Germinal center (tissue), 1 donor: ENCODE measurements at places on chromosomes 11 and 22.

- DNase-seq, result no peak
Measured at GRCh38 chr11:92916299-92916698, 53.2 kb upstream of the MTNR1B start.

GRCh38 chr11:36053281-36053680 lies 109.4 kb downstream of the LDLRAD3 start:
- DNase-seq, result no peak

GRCh38 chr22:37803195-37803638 lies 4.5 kb upstream of the GCAT start:
- no peak for DNase-seq

DNA sequence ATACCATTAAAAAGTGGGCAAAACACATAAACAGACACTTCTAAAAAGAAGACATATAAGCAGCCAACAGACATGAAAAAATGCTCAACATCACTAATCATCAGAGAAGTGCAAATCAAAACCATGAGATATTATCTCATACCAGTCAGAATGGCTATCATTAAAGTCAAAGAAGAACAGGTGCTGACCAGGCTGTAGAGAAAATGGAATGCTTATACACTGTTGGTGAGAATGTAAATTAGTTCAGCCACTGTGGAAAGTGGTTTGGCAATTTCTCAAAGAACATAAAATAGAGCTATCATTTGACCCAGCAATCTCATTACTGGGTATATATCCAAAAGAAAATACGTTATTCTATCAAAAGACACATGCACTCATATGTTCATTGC lies 13.5 kb downstream of the OR2AT4 start:
- DNase-seq, result no peak

GRCh38 chr11:35180317-35181233 lies 41.6 kb downstream of the CD44 start:
- no peak for DNase-seq

GRCh38 chr11:75386942-75387630 lies 12.2 kb upstream of the RPS3 start:
- no peak for DNase-seq

- no peak for DNase-seq
Measured at GRCh38 chr11:93025558-93026255, 56.3 kb downstream of the MTNR1B start.

- DNase-seq, result no peak
Measured at GRCh38 chr11:2442589-2442988, 1.7 kb downstream of the TRPM5 start.
